ENCODE measurements at places on chromosomes 16 and 17.

- no peak for DNase-seq
Measured at GRCh38 chr16:85323230-85323960, 211.1 kb upstream of the CIBAR2 start.

- DNase-seq, result no peak
Measured at GRCh38 chr16:576823-577201, 7.0 kb downstream of the PIGQ start.

GRCh38 chr16:2775765-2776499, 1.1 kb downstream of the ELOB start:
- no peak for DNase-seq

- DNase-seq, result peak; percentile 99
Measured at GRCh38 chr16:3950343-3951193, 70.1 kb upstream of the CREBBP start.

DNA sequence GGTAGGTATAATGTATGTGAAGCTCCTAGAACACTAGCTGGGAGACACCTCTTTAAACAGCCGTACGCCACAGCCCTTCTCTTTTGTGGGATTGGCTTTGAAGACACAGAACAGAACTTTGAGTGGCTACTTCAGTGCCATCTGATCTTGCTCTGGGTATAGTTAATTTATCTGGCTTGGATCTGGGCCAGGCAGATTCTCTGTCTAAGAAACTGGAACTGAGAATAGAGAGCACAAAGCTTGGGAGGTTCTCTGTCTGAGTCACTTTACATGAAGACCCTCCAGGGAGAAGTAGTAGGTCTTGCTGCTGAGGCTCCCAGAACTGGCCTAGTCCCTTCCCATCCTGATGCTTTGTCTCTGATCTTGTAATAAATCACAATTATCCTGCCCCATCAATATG, 721.0 kb upstream of the KIF2B start:
- no peak for DNase-seq

DNA sequence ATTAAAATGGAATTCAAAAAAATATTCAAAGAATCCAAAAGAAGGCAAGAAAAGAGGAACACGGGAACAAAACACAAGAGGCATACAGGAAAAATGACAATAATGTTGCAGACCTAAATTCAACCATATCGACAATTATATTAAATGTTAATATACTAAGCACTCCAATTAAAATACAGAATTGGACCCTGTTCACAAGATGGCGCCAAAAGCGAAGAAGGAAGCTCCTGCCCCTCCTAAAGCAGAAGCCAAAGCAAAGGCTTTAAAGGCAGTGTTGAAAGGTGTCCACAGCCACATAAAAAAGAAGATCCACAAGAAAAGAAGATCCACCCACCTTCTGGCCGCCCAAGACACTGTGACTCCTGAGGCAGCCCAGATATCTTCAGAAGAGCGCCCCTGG, 6.3 kb upstream of the XAF1 start:
- DNase-seq, result peak; percentile 46

GRCh38 chr16:23934610-23935236, 98.9 kb downstream of the PRKCB start:
- DNase-seq, result no peak

- DNase-seq, result no peak
Measured at GRCh38 chr16:58123896-58124600, 5.1 kb downstream of the CFAP20 start.

DNA sequence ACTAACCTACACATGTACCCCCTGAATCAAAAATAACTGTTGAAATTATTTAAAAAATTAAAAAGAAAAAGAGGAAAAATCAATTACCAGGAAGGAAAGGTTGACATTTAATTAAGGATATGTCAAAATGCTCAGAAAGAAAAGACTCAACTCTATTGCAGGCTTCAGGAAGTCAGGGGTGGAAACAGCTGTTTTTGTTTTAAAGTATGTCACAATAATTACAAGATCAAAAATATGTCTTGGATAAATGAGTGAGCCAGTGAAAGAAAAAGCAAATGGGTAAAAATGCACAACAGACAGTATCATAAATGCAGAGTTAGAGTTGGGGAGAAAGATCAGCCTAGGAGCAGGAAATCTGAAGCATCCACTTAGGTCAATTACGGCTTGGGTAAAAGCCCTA, 146.0 kb downstream of the CDH11 start:
- no peak for DNase-seq

DNA sequence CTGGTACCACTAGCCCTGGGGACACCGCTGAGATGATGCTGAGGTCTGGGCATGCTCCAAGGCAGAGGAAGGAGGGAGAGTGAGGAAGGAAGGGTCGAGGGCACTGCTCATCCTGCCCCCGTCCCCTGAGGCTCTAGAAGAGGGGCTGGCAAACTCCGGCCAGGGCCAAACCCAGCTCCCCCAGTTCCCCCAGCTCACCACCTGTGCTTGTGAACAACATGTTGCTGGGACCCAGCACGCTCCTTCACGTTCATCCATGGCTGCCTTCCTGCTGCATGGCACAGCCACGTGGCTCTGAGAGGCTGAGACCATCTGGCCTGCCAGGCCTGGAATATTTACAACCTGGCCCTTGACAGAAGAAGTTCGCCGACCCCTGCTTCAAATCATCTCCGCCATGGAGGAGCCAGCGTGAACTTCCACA, 81.2 kb downstream of the RBFOX3 start:
- no peak for DNase-seq

GRCh38 chr17:55770196-55770870, 19.5 kb downstream of the PCTP start:
- DNase-seq, result peak; percentile 78

GRCh38 chr17:1399679-1400512, at the start of gene YWHAE:
YWHAE (minus strand) TSS chr17:1400222; CDS start chr17:1400110, 112 bp downstream.
- peak; percentile 95 for DNase-seq

- no peak for DNase-seq
Measured at GRCh38 chr17:21275047-21275578, 9.4 kb upstream of the MAP2K3 start.

GRCh38 chr17:2084766-2085647, 30.1 kb downstream of the HIC1 start:
- DNase-seq, result peak; percentile 94

DNA sequence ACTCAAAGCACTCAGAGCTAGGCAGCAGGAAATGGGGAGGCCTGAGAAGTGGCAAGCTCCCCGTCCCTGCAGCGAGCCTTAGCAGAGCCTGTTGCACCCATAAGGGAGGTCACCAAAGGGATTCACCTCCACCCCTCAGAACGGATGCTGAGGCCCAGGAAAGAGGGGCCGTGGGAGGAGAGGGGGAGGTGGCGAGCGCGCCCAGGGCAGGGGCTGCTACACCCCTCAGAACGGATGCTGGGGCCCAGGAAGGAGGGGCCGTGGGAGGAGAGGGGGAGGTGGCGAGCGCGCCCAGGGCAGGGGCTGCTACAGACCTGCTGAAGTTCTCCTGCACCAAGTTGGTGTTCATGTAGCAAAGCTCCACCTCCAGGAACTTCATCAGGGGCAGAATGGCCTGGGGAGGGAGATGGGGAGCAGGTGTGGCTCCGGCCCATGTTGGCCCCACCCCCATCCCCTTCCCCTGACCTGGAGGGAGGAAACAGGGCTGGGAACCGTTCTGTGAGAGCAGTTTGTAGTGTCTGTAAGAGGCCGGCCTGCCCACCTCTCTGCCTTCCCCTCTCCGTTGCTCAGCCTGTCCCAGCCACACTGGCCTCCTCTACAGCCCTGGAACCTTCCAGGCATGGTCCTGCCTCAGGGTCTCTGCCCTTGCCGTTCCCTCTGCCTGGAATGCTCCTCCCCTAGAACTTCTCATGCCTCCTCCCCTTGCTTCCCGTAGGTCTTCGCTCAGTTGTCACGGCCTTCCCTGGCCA, 11.4 kb downstream of the UNC13D start:
- no peak for DNase-seq

GRCh38 chr17:58730937-58731336, 24.7 kb upstream of the PPM1E start:
- no peak for DNase-seq

DNA sequence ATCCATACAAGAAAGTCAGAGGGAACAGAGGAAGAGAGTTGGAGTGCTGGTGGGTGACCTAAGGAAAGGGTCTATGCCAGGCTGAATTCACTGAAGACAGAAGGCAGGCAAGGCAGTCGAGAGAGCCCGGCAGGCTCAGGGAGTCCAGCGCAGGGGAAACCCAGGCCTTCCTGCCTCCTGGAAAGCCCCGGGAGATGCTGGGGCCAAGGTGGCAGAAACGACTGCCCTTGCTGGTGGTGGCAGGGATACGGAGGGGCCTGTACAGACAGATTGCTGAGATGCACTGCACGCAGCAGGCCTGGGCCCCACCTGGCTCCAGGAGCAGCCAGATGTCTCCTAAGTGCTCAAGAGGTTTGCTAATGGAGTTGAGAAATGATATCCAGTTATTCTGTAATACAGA, 59.8 kb downstream of the GTF3C1 start:
- no peak for DNase-seq

DNA sequence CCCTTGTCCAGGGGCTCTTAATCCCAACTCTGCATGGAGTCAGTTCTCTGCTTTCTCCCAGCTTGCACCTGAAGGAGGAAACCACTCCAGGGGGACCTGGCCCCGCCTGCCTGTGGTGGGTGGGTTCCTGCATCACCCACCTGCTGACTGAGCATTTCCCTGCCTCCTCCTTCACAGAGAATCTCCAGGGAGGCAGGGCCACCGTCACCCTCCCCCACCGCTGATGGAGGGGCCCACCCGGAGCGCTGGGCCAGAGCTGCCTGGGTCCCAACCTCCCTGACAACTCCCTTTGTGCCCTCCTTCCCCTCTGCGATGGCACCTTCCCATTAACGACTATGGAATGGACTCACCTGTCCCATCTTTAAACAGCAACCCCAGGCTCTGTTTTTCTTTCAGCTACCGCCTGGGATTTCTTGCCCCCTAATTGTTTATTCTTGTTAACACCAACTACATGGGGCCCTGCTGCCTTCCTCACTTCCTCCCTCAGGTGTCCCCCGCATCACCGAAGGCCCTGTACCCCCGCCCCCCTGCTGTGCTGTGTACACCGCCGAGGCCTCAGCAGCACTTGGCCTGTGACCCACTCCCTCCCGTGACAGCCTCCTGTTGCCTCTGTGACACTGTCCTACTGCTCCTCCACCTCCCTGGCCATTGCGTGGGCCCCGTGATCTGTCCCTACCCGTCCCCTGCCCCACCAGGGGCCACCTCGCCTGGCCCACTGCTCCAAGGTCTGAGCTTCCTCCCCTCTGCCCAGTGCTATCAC, 842 bp upstream of the TEDC2 start:
- DNase-seq, result no peak

DNA sequence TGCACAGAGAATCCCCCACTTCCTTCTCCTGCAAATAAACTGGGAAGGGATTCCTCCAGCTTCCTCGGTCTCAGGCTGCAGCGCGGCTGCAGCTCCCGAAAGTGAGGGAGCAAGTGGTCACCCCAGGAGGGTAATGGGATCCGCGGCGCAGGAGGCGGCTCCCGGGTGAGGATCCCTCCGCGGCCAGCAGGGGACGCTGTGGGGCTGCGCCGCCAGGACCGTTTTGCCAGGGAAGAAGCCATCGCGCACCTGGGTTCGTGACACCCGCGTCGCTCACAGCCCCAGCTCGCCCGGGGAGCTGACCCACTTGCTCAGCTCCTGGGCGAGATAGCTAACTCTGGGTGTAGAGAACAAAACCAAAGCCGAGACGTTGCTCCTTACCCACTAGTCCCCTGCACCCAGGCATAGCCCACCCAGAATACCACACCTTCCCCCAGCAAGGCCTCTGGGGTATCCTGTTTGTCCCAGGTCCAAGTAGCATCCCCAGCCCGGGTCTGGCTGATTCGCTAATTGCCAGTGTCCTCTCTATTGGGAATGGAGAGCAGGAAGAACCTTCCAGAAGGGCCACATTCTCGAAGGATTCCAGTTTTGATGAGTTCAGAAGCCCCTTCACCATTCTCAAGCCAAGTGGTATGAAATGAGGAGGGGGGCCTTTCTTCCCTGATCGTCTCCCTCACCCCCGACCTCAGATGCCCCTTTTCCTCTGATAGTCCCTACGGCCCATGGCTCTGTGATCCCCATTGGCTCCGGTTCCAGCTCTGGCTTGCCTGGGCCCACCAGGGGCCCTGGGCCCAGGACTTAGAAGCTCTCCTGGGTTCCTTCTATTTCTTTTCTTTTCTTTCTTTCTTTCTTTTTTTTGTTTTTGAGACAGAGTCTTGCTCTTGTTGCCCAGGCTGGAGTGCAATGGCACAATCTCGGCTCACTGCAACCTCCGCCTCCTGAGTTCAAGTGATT, 14.1 kb downstream of the CYGB start:
- DNase-seq, result peak; percentile 58

DNA sequence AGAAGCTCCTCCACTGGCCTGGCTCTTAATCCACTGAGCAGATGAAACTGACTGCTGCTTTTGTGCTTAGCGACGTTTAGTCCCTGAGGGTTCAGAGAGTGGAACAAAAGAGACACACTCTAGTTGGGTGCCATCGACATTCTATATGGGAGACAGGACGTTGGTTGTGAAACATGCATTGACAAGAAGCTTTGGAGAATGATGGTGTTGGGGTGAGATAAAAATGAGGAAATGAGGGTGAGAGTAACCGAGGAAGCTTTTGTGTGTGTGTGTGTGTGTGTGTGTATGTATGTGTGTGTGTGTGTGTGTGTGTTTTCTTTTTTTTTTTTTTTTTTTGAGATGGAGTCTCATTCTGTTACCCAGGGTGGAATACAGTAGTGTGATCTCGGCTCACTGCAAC, 89.5 kb downstream of the ABCC1 start:
- DNase-seq, result no peak

- no peak for DNase-seq
Measured at GRCh38 chr17:64502021-64502420, 4.1 kb downstream of the DDX5 start.

DNA sequence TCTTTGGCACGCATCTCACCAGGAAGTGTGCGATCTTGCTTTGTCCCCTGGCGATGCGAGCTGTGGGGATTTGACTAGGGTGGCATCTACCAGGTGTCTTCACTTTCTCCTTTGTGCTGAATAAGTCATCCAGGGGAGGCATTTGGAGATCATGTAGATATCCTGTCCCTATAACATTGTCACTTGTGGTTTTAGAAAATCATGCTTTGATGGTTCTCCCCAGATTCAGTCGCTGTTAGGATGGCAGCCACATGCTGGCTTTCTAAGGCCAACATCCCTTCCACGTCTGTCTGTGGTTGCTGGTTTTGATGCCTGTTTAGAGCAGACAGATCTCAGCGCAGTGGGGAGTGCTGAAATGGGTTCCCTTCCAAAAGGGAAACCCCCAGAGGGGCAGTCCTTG, 2.5 kb downstream of the ADAD2 start:
- no peak for DNase-seq

- no peak for DNase-seq
Measured at GRCh38 chr17:50181144-50181543, 15.3 kb downstream of the SGCA start.

GRCh38 chr17:68861602-68862001, 93.6 kb downstream of the ABCA8 start:
- no peak for DNase-seq

GRCh38 chr16:85286066-85286831, 174.0 kb upstream of the CIBAR2 start:
- peak; percentile 38 for DNase-seq

- peak; percentile 45 for DNase-seq
Measured at GRCh38 chr16:87332150-87332549, 15.0 kb upstream of the C16orf95 start.

GRCh38 chr16:50386774-50387173, 18.0 kb upstream of the BRD7 start:
- no peak for DNase-seq

Measured in choroid plexus epithelial cell (primary cell).